ENCODE measurements at places on chromosomes 4 and X. TPM values are rescaled to one million over a fixed set of nuclear protein-coding genes. Genes with fewer than 3 reads are reported as not detected.

The ADH1C gene
- total RNA-seq: 0.33 TPM

The POLA1 gene
- 21.1 TPM for total RNA-seq

The EFHC2 gene
- 0.80 TPM for total RNA-seq

The SPIN3 gene
- total RNA-seq: 4.2 TPM

The FOXR2 gene
- total RNA-seq: not detected

DNA sequence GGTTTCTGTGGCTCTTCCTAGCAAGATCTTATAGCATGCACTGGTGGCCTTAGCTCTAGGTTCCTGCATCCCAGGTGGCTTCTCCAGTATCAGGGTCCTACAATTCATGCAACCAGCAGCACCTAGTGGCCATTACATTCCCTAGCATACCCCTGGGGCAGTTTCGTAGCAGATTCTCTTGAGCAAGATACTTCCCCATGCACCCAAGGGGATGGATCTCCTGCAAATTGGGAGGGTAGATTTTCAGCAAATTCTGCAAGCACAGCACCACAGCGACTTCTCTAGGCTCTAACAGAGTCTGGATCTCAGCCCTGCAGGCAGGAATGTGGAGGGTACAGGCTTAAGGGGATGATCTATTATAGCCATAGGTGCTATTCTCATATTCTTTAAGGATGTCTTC, 13.1 kb upstream of the SLC9B1 start:
- H3K4me3 ChIP-seq: no peak overlapping the region
- DNase-seq: no peak
- H3K4me1 ChIP-seq: no peaks in the 10 kb centered on the region
- no peak overlapping the region for H3K27ac ChIP-seq

GRCh38 chr4:54714631-54715030, 56.9 kb downstream of the KIT start:
- H3K36me3 ChIP-seq: no peaks in the 10 kb centered on the region
- no peak for DNase-seq
- peaks cover 14% of the 10 kb centered on the region for H3K4me1 ChIP-seq
- H3K27me3 ChIP-seq: no peaks in the 10 kb centered on the region
- H3K4me3 ChIP-seq: no peak overlapping the region
- H3K27ac ChIP-seq: no peak overlapping the region

DNA sequence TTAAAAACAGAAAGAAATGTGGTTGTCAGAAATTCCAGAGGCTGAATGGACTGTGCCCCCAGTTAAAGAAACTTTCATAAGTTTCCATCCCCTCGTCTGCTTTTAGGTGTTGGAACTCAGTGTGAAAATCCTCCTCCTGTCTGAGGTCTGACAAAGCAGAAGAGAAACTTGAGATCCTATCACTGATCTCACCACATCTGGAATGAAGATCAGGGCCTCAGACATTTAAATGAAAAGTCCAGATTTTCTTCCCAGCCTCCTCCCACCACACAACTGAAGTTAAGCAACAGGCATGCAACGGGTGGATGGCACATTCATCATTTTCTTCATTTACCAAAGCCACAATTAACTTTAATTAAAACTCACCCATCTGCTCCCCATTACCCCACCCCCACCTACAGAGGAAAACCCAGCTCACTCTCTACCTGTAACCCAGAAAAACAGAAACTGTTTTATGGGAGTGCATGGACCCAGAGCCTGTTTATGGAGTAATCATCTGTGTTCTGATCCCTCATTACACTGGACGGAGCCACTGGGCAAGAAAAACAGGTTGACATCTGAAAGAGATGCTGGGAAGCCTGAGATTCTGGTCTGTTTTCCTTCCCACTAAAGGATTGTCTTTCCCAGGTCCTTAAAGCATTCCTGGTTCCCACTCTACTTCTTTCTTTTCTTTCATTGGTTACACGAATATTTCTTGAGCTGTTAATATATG, 58.1 kb upstream of the HOPX start:
- DNase-seq: no peak
- H3K27me3 ChIP-seq: no peaks in the 10 kb centered on the region
- no peak overlapping the region for H3K4me3 ChIP-seq
- H3K36me3 ChIP-seq: no peaks in the 10 kb centered on the region

DNA sequence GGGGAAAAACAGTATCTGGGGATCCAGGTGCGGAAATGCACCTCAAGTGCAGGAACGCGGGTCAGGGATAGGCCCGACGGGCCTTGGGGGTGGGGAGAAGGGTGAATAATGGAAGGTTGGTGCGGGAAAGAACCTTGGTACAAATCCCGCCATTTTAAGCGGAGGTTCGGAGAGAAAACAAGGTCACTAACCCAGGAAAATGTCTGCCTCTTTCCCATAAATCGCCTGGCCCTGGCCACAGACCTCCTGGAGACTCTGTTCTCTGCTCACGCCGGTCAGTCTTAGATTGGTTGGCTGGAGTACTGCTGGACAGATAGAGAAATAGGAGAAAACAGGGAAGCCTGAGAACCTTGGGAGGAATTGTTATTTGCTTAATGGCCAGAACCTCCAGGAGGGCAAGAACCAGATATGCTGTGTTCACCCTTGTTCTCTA, 897 bp upstream of the FBXL5 start:
- peak overlapping the region; percentile 95 for H3K27ac ChIP-seq
- peaks cover 15% of the 10 kb centered on the region for H3K4me1 ChIP-seq
- peak overlapping the region; percentile 81 for H3K4me3 ChIP-seq
- no peaks in the 10 kb centered on the region for H3K36me3 ChIP-seq
- DNase-seq: no peak

- no peak overlapping the region for H3K4me3 ChIP-seq
- H3K27me3 ChIP-seq: no peaks in the 10 kb centered on the region
- no peaks in the 10 kb centered on the region for H3K36me3 ChIP-seq
- DNase-seq: no peak
- H3K4me1 ChIP-seq: no peaks in the 10 kb centered on the region
- no peak overlapping the region for H3K27ac ChIP-seq
Observed at GRCh38 chrX:130756233-130756632, 146.8 kb downstream of the ENOX2 start.

DNA sequence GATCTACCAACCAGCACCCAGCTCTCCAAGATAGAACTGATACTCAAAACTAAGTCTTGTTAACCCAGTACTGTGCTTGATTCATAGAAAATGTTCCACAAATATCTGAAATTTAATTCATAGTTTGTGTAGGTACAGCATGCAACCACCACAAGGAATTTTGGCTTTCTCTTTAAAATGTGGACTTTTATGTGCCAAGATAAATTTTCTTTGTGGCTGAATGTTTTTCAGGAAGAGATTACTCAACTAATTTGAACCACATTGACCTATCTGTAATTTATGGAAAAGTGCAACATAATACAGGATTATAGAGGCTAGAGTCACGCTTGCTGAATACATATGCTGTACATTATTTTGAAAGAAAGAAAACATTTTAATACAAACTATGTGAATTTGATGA, 730.8 kb downstream of the IL1RAPL1 start:
- no peak overlapping the region for H3K27ac ChIP-seq
- no peaks in the 10 kb centered on the region for H3K27me3 ChIP-seq
- no peaks in the 10 kb centered on the region for H3K36me3 ChIP-seq
- H3K4me3 ChIP-seq: no peak overlapping the region

GRCh38 chrX:8520791-8521190, 56.2 kb downstream of the VCX3B start:
- H3K4me3 ChIP-seq: no peak overlapping the region
- no peaks in the 10 kb centered on the region for H3K27me3 ChIP-seq
- no peak overlapping the region for H3K27ac ChIP-seq
- no peaks in the 10 kb centered on the region for H3K36me3 ChIP-seq
- H3K4me1 ChIP-seq: no peaks in the 10 kb centered on the region

DNA sequence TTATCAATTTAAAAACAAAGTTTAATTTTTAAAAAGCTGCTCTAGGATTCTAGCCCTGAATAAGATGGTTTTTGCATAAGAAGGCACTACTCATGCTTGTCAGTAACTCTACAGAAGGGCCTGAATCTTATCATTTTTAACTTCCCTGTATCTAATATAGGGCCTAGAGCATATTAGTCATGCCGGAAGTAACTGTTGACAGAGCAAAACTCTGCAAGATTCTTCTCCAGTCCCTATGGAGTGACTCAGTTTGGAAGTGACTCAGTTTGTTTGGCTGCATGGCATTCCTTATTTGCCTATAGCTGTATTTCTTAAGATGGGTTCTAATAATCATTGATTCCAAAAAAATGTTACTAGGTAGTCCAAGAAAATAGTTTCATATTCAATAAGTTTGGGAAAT, 431.8 kb upstream of the HTR2C start:
- no peak overlapping the region for H3K27ac ChIP-seq
- H3K4me3 ChIP-seq: no peak overlapping the region
- H3K27me3 ChIP-seq: no peaks in the 10 kb centered on the region
- H3K4me1 ChIP-seq: no peaks in the 10 kb centered on the region
- H3K36me3 ChIP-seq: no peaks in the 10 kb centered on the region

- DNase-seq: no peak
- H3K27me3 ChIP-seq: no peaks in the 10 kb centered on the region
- H3K4me1 ChIP-seq: no peaks in the 10 kb centered on the region
- no peak overlapping the region for H3K27ac ChIP-seq
- no peak overlapping the region for H3K4me3 ChIP-seq
- no peaks in the 10 kb centered on the region for H3K36me3 ChIP-seq
Observed at GRCh38 chrX:74009041-74009440, 294.9 kb upstream of the ZCCHC13 start.

GRCh38 chr4:108483079-108483478, 137.3 kb upstream of the RPL34 start:
- H3K27me3 ChIP-seq: no peaks in the 10 kb centered on the region
- H3K4me1 ChIP-seq: peaks cover 47% of the 10 kb centered on the region
- no peak overlapping the region for H3K4me3 ChIP-seq
- DNase-seq: no peak
- no peak overlapping the region for H3K27ac ChIP-seq

DNA sequence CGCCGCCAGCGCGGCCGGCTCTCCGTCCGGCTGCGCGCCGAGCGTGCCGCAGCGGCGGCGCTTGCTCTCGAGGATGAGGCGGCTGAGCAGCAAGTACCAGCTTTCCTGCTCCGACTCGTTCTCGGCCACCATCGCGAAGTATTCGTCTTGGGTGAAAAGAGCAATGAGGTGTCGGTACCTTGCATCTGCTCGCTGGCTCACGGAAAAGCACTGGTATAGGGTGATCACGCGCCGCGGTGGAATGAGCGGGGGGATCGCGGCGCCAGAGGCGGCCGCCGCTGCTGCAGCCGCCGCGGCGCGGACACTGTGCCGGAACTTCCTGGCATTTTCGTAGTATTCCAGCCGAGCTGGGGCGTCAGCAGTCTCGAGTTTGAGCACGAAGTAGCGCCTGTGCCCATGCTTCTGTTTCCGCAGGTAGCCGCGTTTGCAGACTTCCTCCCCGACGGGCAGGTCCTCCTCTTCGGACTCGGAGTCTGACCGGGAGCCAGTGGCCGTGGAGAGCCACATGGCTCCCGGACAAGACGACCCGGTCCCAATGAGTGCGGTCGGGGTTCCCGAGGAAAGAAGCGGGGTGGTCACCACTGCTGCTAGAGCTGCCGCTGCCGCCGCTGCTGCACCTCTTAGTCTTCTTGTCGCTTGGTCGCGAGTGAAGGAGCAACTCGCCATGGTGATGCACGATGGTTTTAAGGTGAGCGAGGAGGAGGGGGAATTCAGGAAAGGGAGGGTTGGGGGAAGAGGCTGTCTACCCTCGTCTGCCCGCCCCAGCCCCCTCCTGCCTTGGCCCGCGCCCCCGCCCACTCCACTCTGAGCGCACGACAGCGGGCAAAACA, 469 bp downstream of the IRS4 start:
- H3K36me3 ChIP-seq: no peaks in the 10 kb centered on the region
- H3K27me3 ChIP-seq: peaks cover 69% of the 10 kb centered on the region
- DNase-seq: peak; percentile 6
- no peaks in the 10 kb centered on the region for H3K4me1 ChIP-seq

- no peak overlapping the region for H3K4me3 ChIP-seq
- no peak for DNase-seq
- no peaks in the 10 kb centered on the region for H3K27me3 ChIP-seq
- H3K27ac ChIP-seq: no peak overlapping the region
- no peaks in the 10 kb centered on the region for H3K36me3 ChIP-seq
Observed at GRCh38 chrX:78687586-78687985, 28.5 kb upstream of the RTL3 start.

DNA sequence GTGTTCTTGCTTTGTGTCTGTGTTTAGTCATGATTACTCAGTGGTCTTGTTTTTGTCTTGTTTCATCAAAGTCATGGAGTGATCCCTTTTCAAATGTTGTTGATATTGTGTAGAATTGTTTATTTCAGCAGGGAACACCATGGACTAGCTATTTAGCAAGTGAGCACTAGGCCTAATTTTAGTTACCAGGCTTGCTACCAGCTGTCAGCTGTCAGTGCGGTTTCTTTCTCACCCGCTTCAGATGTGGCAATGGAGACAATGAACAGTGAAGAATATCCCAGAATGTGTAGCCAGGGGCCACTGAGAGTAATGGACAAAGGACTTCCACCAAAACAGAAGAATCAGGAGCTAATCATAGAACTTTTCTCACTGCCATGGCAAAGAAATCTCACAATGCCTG, 432.8 kb upstream of the FMR1 start:
- no peaks in the 10 kb centered on the region for H3K36me3 ChIP-seq
- H3K4me1 ChIP-seq: no peaks in the 10 kb centered on the region
- no peak overlapping the region for H3K27ac ChIP-seq
- no peak for DNase-seq
- no peak overlapping the region for H3K4me3 ChIP-seq
- H3K27me3 ChIP-seq: no peaks in the 10 kb centered on the region

- H3K36me3 ChIP-seq: no peaks in the 10 kb centered on the region
- H3K27me3 ChIP-seq: no peaks in the 10 kb centered on the region
- no peak overlapping the region for H3K27ac ChIP-seq
- no peak for DNase-seq
Observed at GRCh38 chrX:10906866-10907265, 204.3 kb upstream of the HCCS start.

GRCh38 chr4:185716141-185716551, 95.8 kb downstream of the SORBS2 start:
- no peaks in the 10 kb centered on the region for H3K27me3 ChIP-seq
- no peaks in the 10 kb centered on the region for H3K4me1 ChIP-seq
- H3K27ac ChIP-seq: no peak overlapping the region
- no peak for DNase-seq
- no peak overlapping the region for H3K4me3 ChIP-seq

DNA sequence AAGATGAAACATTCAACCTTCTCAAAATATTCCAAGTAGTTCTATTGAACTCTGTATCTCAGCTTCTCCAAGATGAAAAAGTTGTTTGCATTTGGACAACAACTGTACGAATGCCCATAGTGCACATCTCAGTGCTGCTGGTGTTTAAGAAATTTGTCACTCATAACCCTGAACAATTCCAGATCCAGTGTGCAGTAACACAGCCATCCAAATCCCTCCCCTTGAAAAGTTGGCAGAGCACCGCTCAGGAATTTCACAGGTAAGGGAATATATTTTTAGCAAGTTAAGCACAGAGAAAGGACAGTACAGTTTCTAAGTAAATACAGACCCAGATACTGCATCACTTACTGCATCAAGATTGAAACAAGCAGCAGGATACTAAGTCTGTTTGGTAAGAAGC, 104.7 kb downstream of the CNOT6L start:
- no peaks in the 10 kb centered on the region for H3K4me1 ChIP-seq
- DNase-seq: no peak
- no peak overlapping the region for H3K4me3 ChIP-seq
- H3K36me3 ChIP-seq: peaks cover 11% of the 10 kb centered on the region
- no peak overlapping the region for H3K27ac ChIP-seq
